ENCODE measurements at places on chromosomes 12 and 14.
A peak's percentile ranks its signal among the peaks of the same experiment; 100 is the strongest.

DNA sequence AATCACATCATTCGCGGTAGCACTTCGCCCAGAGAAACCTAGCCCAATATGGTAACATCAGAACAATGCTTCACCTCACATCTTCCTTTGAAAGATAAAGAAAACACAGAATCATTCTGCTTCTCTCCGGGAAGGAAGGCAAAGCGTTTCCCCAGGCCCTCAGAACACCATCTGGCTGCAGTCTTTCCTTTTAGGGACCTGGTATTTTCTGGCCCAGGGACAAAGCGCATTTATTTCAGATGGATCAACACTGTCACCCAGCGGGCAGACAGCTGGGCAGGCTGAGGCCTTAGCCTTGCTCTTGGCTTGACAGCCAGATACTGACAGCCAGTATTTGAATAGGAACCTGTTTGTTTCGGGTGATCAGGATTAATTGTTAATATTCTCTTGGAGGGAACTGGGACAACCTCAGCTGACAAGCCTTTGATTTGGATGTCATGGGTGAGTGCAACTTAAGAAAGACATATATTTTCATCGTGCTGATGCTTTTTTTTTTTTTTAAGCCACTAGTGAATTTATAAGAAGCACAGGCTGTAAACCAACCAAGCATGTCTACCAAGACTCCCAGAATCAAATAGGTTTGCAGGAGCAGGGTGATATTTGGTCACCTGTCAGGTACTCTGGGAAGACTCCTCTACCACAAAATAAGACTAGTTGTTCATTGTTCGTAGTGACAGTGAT lies 118.9 kb downstream of the VEZT start:
- DNase-seq = peak; percentile 6

DNA sequence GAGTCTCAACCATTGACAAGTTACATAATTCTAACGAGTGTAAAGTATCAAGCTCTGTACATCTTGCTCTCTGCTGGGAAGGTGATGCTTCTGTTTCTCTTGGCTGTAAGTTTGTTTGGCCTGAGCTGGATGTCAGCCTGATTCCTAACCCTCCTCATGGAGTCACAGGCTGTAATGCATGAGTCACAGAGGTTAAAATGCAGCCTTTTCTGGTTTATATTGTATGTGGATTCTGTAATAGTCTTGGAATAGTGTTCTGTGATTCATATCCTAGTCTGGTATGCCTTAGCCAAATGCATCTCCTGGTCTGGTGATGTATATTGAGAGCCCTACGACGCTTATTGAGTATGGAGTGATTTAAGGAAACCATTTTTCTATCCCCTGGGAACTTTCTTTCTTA lies 104.5 kb upstream of the FRMD6 start:
- DNase-seq = no peak

- DNase-seq = no peak
Observed at GRCh38 chr12:116053479-116054200, 223.9 kb downstream of the MED13L start.

DNA sequence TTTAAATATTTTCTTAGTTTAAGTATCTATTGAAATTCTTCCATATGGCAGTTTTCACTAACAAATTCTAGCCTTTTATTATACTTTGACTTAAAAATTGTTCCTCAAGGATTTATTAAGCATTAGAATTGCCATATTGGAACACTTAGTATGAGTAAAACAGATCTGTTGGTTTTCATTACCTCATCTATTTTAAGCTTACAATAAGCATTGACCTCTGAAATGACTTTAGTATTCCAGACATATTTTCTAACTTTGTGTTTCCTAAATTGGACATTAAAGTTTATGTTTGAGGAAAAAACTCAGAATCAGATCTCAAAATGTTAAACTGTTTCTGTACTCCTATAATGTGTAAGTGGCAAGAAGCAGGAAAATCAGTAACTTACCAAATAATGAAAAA lies 48.4 kb downstream of the CSRP2 start:
- DNase-seq = no peak

- no peak for DNase-seq
Observed at GRCh38 chr12:125289970-125290369, 224.7 kb downstream of the AACS start.

- no peak for DNase-seq
Observed at GRCh38 chr12:5467931-5468330, 36.0 kb downstream of the NTF3 start.

DNA sequence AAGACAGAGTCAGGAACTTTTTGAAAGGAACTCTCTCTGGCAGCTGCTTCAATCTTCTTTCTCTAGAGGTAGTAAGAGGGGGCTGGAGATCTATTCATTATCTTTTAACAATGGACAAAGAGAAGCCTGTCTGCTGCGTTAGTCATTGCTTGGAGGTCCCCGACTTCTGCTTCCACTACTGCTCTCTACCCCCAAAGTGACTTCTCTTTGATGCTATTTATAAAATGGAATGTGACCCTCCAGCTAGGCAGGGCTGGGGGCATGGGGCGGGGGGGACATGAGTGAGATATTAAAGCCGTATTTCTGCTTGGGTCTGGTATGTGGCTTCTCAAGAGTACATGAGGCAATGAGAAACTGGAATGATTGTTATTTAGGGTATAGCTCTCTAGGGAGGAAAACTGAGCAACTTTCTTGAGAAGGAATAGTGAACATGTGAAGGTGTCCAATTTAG lies 41.4 kb upstream of the NUDT4 start:
- no peak for DNase-seq

GRCh38 chr12:25051656-25052195 lies 102.8 kb upstream of the BCAT1 start:
- no peak for DNase-seq

GRCh38 chr14:33279865-33280264 lies 341.2 kb downstream of the NPAS3 start:
- no peak for DNase-seq

GRCh38 chr14:104746934-104747481 lies 5.9 kb upstream of the SIVA1 start:
- DNase-seq = no peak

- DNase-seq = no peak
Observed at GRCh38 chr14:68309616-68310015, 483.3 kb downstream of the ZFP36L1 start.

GRCh38 chr14:34593740-34594375 lies 36.1 kb downstream of the SNX6 start:
- DNase-seq = no peak

DNA sequence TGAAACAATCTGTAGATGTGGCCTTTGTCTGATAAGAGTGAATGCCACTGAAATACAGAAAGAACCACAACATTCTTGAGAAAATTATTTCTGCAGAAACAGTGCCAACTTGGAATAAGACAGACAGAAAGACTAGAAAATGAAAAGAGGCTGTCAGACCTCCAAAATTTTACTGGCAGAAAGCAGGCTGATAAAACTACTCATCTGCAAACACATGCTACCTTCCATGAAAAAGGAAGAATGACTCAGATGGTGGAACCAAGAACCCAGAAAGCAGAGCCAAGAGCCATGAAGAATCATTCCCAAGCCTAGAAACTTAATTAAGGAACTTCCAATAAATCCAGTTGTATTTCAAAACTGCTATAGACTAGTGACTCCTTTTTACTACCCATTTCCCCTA lies 31.9 kb upstream of the OSBPL8 start:
- DNase-seq = no peak
